Ascending aorta (tissue), 2 donors: ENCODE measurements at places on chromosomes 5 and 9. TPM values are rescaled to one million over a fixed set of nuclear protein-coding genes. Genes with fewer than 3 reads are reported as not detected.

- no peak for DNase-seq
These were observed 42.6 kb downstream of the HMGCS1 start for GRCh38 chr5:43270645-43271044.

GRCh38 chr9:113228130-113228665, 6.9 kb downstream of the SLC31A1 start:
- no peak for DNase-seq

DNA sequence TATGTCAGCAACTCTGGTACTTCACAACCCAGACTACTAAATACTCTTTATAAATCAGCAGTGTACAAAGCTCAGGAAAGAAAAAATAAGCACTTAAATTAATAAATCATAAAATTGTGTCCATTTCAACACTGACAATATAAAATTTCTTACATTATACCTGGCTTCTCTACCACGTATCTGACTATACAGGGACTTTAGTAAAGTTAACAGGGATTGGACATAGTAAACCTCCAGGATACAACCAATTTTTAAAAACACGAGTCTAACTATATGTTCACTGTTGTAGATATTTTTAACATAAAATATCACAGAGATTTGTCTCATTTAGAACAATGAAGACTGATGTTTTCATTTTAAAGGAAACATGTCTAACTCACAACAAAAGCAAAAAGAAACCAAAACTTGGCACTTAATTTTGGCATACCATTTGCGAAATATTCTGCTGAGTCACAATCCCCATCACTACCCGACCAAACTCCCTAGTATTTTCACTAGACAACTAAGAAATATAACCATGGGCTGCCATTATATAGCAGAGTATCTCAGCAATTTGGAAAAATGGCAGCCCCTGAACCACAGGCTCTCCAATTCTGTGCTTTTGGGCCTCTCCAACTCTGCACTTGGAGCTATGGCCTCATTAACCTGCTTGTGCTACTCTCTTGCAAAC, 14.4 kb downstream of the FAM169A start:
- no peak for DNase-seq

- DNase-seq: no peak
These were observed 1353.4 kb upstream of the WWC1 start for GRCh38 chr5:166938071-166938470.

GRCh38 chr9:80125731-80126264, 554.0 kb downstream of the TLE4 start:
- no peak for DNase-seq

DNA sequence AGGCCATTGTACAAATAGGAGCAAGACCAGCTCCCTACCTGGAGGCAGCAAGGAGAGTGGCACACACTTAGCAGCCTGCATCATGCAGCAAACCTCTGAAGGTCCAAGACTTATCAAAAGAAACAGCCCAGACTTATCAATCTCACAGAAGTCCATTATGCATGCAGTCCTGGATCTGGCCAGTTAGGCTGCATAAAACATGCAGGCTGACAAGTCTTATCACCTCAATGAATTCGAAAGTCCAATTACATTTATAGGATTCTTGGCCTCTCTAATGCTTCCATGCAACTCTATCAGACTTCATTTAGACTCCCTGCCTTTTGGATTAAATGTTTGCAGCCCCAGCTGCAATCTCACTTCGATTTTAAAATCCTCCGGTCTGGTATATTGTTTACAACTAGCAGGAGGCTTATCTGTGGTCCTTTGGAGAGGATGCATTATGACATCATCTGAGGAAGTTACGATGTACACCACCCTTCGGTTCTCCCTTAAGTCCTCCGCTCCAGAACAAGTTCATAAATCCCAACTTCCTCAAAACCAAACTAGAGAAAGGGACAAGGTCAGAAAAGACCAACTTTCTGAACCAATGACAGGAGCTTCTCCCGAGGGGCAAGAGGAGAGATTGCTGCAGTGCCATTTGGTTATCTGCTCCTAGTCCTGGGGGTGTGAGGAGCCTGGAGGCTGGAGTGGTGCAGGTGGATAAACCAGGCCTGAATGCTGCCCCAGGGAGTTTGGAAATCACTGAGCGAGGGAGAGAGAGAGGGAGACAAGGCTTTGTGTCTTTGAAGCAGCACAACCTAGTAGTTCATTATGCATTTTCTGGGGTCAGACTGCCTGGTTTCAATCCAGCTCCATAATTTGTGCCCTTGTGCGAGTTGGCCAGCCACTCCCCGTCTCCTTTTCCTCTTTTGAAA, 313.9 kb downstream of the TLE1 start:
- no peak for DNase-seq

DNA sequence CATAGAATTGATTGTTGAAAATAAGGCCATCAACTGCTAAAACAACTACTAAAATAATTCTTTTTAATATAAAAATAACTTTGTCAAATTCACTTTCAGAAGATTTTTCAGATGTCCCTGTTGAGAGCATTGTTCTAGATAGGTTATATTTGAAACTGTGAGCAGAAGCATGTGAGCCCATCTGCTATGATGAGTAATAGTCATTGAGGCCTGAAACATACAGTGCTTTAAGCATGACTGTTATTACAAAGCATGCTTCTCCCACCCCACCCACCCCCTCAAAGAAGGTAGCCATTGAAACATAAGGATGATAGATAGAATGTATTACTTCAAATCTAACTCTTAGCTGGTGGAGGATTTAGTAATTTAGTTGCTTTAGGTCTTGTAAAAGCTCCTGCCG, 86.0 kb downstream of the UHRF2 start:
- DNase-seq: no peak

Gene FOXD4
- total RNA-seq: not detected

Gene MAML1
- 42.6 TPM for total RNA-seq

Gene HTR1A
- total RNA-seq: not detected

Gene CTSV
- total RNA-seq: not detected
